Liver (tissue), 10 donors: ENCODE measurements at places on chromosomes 1 and 21. TPM values are rescaled to one million over a fixed set of nuclear protein-coding genes. Genes with fewer than 3 reads are reported as not detected.

The LDLRAD1 gene
- not detected for total RNA-seq

DNA sequence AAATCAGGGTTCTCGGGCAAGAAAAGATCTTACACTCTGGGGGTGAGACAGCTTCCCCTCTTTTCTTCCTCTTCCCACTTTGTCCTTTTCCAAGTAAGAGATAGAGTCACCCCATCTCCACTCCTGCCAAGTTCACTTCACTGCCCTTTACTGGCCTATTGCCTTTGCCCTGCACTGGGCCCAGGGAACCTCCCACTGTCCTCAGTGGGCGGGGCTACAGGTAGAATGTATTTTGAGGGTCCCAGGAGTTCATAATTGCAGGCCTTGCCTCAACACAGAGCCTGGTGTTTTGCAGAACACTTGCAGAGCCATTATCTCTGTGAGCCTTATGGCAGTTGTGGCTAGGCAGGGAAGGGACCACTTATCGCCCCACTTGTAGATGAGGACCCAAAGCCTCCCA is 3.3 kb downstream of the AMPD2 start:
- no peak for DNase-seq

DNA sequence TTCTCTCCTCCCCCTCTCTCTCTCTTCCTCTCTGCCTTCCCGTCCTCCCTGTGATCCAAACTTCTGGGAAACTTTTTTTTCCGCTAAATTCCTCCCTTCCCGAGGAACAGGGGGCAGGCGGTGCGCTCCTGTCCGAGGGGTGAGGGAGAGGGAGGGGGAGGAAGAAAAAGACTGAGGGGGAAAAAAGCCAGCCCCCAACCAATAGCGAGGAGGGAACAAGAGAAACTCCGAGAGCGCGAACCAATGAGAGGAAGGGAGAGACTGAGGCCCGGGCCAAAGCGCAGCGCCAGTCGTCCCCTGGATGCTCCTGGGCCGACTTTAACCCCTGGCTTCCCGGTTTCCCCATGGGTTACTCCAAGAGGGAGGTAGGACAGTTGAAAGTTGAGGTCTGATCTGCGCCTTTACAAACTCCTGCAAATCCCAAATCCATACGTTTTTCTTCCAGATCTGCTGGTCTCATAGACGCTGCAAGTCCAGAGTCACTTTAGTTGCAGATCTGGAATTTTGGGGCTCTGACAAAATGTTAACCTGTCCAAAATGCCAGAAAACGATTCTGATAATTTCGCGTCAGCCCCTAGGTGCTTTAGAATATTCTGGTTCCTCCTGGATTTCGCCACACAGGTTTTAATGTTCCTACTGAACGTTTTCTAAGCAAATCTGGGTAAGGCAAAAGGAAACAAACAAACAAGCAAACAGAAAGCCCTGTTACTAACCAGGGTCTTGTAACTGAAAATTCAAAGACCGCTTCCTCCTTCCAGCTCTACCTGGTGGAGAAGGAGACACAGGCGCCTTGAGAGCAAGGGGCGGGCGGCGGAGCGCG is at the start of gene TBX15:
TSS of gene TBX15 (minus strand) at position 158 of the 820 bp plus-strand sequence. CDS start 548 bp downstream, outside the sequence.
- no peak for DNase-seq

DNA sequence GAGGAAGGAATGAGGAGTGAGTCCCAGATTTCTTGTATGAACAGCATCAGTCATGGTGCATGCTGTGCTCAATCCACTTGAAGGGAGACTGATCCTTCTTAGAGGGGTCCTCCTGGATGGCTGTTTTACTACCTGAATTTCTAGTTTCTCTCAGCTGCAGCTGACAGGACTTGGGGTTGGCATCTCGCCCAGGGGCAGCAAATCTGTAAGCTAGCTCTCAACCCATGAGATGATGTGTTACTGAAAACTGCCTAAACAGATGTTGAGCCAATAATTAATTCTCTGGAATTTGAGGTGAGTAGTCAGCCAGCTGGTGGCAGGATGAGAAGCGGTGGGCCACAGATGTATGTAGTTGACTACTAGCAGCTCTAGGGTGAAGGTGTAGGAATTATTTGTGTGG is 19.6 kb downstream of the BACH1 start:
- DNase-seq = no peak

- no peak for DNase-seq
Observed at GRCh38 chr1:176801514-176802020, 338.6 kb downstream of the PAPPA2 start.

DNA sequence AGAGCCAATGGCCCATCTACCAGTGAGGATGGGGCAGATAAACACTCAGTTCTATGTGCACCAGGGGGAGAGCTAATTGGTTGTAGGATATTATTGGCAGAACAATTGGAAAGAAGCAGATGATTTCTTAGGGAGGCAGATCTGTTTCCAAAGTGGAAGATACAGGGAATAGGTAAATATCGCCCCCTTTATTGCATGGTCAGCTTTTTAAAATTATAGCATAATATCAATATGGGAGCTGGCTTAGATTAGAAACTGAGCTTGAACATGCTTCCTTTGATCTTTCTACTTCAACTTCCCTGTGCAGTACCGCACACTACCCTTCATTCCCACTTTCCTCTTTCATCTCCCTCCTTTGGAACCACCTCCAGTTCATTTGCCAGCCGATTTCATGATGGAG is 64.0 kb upstream of the PLXNA2 start:
- DNase-seq = no peak

DNA sequence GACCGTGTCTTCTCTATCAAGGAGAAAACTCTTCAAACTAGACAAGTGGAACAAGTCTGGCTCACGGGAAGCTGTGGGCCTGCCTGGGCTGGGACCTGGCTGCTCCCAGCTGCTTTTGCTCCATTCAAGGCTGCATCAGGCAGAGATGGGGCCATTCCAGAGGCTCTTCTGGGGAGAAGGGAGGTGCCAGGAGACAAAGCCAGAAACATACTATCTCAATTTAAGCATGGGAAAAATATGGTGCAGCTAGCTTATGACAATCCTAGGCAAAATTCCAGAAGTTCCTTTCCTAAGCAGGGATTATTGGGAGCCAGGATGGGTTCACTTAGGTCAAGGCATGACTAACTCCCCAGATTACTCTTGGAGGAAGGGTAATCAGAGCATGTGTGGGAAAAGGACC is 90.8 kb upstream of the SLC2A1 start:
- DNase-seq = no peak
